Lower leg skin (tissue), 4 donors: ENCODE measurements at places on chromosomes 5 and 9. TPM values are rescaled to one million over a fixed set of nuclear protein-coding genes. Genes with fewer than 3 reads are reported as not detected.

DNA sequence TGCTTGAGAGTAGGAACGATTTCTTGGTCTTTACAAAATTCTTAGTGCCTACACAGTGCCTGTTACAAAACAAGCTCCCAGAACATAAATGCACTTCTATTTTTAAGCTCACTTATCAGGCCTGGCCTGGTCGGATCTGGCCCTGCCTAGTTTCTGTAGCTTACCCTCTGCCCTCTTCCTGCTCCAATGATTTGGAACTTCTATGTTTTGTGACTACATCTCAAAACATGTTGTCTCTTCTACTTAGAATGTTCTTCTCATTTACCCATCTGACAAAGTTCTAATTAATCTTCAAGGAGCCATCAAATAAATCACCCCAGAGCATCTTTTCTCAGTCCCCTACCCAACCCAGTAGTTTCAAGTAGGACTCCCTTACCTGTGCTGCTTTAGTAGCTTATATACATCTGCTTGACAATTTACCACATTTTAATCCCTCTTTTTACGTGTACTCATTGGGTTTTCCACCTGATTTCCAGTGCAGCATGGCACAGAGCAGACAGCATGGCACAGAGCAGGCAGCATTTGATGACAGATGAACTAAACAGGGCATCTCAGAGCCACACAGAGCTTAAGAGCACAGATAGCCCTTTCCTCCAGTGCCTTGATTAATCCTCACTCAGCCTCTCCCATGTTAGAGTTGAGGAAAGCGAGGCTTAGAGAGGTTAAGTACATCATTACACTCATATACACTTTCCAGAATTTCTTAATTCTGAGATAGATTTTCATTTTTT, 171.9 kb downstream of the MAPKAP1 start:
- DNase-seq: no peak

GRCh38 chr5:76535577-76535976, 87.6 kb downstream of the F2RL2 start:
- no peak for DNase-seq

- DNase-seq: no peak
Measured at GRCh38 chr5:159832073-159832472, 84.2 kb upstream of the ADRA1B start.

- DNase-seq: no peak
Measured at GRCh38 chr5:143436871-143437270, 33.4 kb upstream of the NR3C1 start.

- DNase-seq: no peak
Measured at GRCh38 chr9:128206916-128207910, 4.0 kb downstream of the DNM1 start.

GRCh38 chr5:65801352-65801783, 79.4 kb downstream of the NLN start:
- DNase-seq: no peak

DNA sequence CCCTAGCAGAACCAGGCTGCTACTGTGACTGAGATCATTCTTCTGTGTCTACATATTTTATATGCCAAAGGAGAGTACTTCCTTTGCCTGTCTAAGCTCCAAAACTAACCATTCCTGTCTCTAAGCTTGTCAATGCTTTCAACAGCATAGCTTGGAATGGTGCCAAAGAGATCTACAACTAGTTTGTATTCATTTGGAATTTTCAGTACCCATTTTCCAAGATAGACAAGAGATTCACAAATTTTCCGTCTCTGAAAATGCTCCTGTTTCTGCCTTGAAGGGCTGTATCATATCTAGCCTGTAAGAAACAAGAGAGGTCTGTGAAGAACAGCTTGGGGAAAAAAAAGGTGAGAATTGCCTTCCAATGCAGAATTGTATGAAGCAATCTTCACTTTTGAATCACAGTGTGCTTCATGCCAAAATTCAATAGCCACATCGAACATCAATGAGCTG, 334.4 kb upstream of the ACTBL2 start:
- DNase-seq: no peak

Gene TGFBR1
- total RNA-seq: 17.6 TPM

Gene C6
- total RNA-seq: 3.0 TPM

Gene TCOF1
- total RNA-seq: 30.6 TPM

Gene GRM6
- not detected for total RNA-seq
